Small intestine (tissue), 16 donors: ENCODE measurements at places on chromosomes 7 and 10. TPM values are rescaled to one million over a fixed set of nuclear protein-coding genes. Genes with fewer than 3 reads are reported as not detected.

Gene LIPF
- polyA plus RNA-seq: not detected

DNA sequence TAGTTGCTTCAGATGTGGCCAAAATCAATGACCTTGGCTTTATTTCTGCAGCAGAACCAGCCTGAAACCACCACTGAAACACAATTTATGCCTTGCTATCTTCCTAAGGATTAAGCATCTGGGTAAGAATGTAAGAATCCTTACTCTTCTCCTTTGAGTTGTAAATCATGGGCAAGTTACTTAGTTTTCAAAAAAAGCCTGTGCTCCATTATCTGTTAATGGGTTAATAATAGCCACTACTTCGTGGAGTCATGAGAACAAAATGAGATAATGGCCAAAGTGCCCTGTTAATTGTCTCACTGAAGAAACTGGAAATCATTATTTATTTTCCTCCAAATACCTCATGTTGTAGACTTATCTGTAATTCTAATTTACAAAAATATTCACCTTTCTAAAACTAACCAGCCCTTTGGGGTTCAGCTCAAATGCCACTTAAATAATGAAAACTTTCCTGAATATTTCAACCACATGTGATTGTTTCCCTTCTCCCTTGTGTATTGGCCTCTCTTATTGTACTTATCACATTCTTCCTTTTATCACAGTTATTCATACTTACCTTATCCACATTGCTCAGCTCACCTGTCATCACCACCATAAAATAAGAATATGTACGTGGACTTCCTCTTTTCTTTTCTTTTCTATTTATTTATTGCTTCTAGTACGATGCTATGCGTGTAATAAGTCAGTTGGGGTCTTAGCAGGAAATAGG is 2.0 kb upstream of the AASS start:
- peak; percentile 55 for DNase-seq

GRCh38 chr10:126842836-126843235 is 62.4 kb upstream of the DOCK1 start:
- DNase-seq: no peak

GRCh38 chr7:121139427-121139826 is 150.9 kb downstream of the CPED1 start:
- DNase-seq: no peak
